ENCODE measurements at places on chromosomes 13 and 19.

DNA sequence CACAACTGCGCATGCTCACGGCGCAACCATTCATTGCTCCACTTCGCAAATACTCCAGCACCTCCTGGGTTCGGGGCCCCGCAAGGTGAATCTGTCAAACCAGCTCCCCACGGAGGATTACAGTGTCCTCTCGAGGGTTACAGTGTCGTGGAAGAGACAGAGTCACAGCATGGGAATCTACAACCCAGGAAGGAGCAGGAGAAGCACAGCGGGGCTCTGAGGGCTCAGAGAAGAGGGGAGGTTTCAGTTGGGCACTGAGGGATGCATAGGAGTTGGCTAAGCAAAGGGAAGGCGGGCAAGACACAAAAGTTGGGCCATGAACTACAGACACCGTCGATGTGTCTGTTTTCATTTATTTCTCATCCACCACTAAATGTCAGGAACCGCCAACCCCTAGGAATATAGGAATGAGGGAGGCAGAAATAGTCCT is 1.0 kb upstream of the GTF2F1 start:
- peak; percentile 81 for DNase-seq

DNA sequence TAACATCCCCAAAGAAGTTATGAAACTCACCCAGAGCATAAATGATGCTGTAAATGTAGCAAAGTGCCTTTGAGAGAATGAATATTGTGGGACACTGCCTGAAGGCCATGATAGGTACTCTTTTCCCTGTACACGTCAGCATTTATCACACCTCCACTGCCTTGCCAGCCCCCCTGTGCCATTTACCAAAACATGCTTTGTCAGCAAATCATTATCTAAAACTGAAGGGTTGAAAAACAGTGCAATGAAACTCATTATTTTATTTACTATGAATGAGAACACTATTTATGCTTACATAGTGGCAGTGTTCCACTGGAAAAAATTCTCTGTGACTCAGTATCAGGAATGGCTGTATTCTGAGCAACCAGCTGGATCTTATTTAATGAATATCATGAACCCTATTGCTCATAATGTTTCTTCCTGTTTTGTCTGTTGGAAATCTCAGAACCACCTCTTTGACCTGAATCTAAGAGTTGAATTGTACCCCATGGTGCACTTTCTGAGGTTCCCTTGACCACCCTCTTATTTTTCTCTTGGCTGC is 564.1 kb downstream of the DCT start:
- no peak for DNase-seq

- DNase-seq: peak; percentile 11
Observed at GRCh38 chr19:33450689-33451088, 70.9 kb downstream of the PEPD start.

GRCh38 chr19:11534948-11535347 is 3.7 kb upstream of the CNN1 start:
- DNase-seq: no peak

GRCh38 chr13:45895881-45896280 is 44.3 kb upstream of the SIAH3 start:
- no peak for DNase-seq

DNA sequence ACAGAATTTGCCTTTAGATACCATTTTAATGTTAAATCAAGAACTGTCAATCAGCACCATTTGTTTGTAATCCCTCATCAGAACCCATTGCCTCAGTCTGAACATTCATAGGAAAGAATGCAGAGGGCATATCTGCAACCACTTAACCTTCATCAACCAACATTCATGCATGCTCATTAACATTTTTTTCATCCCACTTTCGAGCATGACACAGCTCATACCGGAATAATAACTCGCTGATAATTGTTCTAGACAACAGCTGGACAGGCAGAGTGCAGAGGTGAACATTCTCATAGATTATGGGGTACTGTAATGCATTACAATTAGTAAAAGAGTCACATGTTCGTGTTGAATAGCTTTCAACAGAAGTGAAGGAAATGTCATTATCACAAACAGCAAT is 216.8 kb downstream of the DIAPH3 start:
- no peak for DNase-seq

GRCh38 chr19:3852614-3853254 is 16.1 kb downstream of the ZFR2 start:
- DNase-seq: peak; percentile 41

- DNase-seq: peak; percentile 24
Observed at GRCh38 chr19:1651568-1652291, 685 bp downstream of the TCF3 start.

Data from CD4-positive, alpha-beta T cell treated with Interleukin-15 for 1 hour (primary cell).